CD4-positive, alpha-beta T cell (primary cell): ENCODE measurements at places on chromosomes 2 and 18.

- DNase-seq, result no peak
Measured at GRCh38 chr18:10453261-10453805, 1.1 kb upstream of the APCDD1 start.

DNA sequence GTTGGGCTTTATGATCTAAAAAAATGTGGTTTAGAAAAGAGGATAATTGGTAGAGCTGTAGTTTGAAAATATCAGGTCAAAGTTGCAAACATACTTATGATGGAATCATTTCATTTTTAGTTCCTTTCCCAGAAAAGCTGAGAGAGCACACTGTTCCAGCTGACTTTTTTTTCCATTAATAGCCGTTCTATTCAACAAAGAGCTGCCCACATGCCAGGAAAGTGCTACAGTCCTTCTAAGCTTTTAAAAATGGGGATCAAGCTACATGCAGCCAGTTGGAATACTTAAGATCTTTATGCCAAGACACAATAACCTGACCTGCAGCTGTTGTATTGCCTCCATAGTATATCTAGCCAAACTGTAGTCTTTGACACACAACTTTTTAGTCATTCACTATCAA, 111.5 kb downstream of the GALNT3 start:
- DNase-seq, result no peak

DNA sequence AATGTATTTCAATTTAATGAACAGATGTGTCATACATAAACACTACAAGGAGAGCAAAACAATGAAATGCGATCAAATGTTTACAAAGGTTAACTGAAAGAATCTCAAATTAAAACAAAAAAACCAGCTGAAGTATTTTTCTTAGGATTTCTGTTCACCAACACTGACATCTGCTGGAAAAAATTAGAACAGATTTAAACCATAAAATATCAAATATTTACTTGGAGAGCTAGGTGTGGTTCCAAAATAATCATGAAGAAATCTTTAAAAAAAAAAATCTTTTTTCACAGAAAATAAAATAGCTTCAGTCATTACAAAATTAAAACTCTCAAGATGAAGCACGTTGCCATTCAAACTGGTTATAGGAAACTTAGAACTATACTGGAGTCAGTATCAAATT, 13.8 kb downstream of the MMADHC start:
- no peak for DNase-seq

DNA sequence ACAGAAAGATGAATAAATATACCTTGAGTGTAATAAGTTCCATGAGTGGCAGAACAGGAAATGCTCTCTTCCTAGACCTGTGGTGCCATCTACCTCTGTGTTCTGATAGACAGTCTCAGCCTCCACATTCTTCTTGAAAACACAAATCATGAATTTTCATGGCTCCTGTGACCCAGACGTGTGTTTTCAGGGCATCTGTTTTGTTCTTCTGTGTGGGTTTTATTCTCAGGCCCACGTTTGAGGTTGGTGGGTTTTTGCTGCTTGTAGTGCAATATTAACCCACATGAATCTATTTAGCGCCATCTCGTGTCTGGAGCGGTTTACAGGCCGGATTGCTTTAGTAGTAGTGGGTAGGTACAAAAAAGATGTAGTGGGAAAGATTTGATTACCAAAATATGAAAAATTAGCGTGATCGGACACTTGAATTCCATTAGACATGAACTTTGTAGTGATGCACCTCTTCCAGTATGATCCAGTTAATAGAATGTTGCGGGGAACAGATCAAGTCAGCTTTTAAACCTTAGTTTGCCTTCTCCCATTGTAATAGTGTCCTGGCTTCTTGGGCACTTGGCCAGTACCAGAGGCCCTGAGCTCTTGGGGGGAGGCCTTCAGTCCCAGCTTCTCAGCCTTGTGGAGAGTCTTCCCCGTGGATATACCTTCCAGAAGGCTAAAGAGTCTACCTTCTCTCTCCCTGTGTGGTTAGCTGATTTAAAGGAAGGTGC, 256.5 kb downstream of the TPGS2 start:
- no peak for DNase-seq

- no peak for DNase-seq
Measured at GRCh38 chr2:236855866-236856847, 229.5 kb upstream of the COPS8 start.

DNA sequence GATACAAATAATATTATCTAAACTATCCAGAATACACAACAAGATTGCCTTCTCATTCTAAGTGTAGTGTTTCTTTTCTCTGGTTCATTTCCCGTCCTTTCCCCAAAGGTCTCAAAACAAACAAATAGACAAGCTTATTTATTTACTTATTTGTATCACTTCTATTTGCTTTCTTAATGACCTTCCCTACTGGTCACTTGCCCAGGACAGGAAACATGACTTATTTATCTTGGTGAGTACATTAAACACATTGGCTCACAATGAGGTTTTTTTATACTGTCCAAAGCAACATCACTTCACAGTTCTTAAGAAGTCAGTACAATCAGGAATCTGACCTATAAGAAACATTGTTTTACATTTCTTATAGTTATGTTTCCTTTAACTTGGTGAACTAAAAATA, 123.3 kb upstream of the KYNU start:
- no peak for DNase-seq

- DNase-seq, result no peak
Measured at GRCh38 chr2:235583925-235584637, 90.2 kb downstream of the AGAP1 start.

DNA sequence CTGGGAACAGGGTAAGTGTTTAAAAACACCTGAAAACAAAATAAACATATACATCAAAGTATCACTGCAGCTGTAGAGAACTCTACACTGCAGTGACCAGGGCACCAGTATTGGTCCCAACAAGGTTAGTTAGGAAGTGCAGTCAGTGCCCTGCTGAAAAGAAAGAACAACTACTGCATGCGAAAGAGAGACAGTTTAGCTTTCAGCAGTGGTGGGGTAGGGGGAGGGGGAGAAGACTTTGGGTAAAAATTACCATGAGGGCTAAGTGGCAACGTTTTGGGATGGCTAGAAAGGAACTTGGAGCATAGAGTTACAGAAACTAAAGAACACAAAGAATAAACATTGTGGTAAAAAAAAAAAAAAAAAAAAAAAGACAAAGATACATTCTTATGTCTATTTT, 112.1 kb downstream of the UPP2 start:
- no peak for DNase-seq

DNA sequence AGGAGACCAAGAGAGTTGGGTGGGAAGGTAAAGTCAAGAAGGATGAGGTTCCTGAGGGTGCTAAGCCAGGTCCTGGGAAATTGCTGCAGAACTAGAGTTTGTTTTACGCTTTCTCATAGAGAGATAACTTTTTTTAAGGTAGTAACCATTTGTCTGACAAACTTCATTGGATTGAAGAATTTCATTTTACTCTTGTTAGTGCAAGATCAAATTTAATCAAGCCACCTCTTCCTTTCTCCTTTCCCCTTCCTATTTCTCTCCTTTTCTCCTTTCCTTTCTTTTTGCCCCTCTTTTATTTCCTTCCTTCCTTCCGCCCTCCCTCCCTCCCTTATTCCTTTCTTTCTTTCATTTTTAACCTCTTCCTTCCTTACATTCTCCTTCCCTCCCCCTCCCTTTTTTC, 65.4 kb downstream of the RDH14 start:
- DNase-seq, result no peak

DNA sequence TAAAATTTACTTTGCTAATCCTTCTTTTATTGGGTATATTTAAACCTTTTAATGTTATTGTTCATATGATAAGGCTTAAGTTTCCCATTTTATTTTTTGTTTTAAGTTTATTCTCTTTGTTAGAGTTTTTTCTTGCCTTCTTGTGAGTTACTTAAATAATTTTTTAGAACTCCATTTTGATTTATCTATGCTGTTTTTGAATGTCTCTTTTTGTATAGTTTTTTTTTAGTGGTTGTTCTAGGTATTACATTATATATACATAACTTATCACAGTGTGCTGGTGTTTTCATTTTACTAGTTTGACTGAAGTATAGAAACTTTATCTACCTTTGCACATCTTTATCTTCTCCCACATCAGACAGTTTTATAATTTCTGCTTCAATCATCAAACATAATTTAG, 49.4 kb upstream of the TGFA start:
- no peak for DNase-seq

DNA sequence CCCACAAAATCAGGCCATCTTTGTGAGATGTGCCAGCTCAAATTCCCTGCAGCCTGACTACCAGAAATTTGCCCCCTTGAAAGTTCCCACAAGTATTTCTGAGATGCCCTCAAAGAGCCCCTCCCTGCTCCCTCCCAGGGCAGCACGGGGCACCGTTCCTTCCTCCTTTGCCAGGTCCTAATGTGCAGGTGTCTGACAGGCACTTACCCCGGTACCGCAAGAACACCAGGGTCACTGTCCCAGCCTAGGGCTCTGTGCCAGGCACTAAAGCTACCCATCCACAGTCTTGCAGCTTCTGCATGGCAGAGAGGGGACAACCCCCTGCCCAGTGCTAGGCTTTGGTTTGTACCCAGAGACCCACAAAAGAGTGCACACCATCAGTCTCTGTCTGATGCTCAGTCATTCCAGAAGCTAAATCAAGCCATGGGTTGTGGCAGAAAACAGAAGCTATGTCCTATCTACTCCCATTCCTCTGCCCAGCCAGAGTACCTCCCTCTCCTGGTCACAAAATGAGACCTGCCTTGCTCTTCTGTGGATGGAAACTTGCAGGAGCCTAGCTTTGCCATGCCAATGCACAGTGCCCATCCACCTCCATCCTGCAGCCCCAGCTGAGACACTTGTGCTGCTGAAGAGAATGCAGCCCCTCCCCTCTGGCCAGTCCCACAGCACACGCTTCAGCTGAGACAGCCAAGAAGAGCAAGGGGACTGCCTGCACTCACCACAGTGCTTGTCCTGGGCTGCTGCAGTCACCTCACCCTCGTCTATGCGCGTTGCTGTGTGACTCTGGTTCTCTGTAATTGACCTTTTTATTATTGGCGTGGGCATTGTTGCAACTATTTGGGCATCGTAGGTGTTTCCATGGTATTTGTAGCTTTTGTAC, 48.7 kb downstream of the INPP5D start:
- no peak for DNase-seq
